AG09309 (cell line): ENCODE measurements at places on chromosomes 5 and 9.
A peak's percentile ranks its signal among the peaks of the same experiment; 100 is the strongest.

DNA sequence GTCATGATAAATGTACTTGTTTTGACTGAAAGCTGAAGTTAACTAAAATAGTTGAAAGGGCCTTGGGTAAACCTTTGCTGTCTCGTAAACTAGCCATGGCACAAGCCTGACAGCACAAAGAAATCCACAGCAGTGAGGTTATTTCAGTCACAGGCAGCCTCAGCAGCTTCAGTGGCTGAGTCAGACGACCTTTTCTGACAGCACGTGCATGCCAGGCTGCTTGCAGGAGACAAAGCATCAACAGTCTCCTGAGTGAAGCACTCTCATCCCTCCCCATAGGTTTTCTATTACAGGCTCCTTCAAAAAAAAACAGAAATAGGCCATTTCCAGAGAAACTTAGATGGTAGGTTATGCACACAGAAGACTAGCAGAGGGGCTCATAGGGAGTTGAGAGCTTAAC is 34.6 kb downstream of the OXCT1 start:
- peak; percentile 66 for DNase-seq

DNA sequence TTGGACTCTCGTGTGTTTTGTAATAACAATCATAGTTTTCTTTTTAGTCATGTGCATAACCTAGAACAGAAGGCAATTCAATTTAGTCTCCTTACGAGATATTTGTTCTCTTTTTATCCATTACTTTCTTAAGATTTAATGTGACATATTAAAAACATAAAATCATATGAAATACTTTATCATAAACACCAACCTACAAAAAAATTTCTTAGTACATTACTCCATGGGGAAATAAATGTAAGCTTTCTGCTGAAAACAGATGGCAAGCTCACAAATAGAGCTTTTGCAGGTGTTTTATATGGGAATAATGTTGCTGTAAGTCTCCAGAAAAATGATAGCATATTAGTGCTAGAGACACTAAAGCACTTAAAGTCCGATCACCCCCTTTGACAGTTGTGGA is 1035.2 kb upstream of the ARRDC3 start:
- peak; percentile 8 for DNase-seq

- DNase-seq = no peak
Measured at GRCh38 chr9:131112374-131113154, 12.8 kb upstream of the NUP214 start.

GRCh38 chr9:126623314-126623666 is 9.6 kb downstream of the LMX1B start:
- DNase-seq = no peak

GRCh38 chr9:131676431-131676972 is 63.4 kb downstream of the RAPGEF1 start:
- DNase-seq = no peak

DNA sequence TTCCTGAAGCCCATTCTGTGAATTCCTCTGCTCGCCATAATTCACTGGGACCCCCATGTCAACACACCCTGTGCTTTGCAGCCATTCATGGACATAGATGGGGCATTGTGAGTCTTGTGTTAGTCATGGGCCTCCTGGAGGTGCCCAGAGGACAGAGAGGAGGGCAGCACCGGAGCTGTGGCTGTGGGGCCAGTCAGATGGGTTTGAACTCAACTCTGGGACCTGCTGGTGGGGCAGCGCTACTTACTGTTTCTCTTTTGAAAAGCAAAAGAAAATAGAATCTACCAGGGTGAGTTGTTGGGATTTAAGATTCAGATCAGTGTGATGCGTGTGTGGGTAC is 11.3 kb upstream of the EXOC3 start:
- no peak for DNase-seq

DNA sequence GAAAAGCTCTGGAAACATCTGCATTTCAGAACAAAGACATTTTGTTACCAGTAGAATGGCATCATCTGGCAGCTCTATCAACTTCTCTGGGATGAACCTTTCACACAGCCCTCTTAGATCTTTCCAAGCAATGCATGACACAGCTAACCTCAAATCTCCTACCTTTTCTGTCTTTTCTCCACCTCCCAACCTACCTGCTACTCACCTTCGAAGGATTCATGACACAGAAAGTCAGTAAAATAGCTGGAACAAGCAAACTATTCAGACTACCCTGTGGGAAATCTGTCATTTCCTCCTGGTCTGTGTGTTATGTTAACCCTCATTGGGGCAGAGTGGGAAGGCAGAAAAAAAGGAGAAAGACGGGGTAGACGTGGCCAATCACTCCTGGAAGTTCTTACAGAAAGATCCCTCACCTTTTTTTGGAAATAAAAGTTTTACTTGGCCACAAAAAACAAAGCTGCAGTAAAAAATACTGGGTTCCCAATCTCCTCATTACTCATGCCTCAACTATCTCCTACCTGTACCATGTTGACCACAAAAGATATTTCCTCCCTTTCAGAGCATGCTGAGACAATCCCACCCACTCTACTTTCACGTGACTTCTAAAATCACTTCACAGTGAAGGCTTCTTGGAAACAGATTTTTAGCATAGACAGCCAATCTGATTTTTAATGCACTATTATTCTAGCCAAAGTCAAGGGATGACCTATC is 362.1 kb upstream of the RFX3 start:
- no peak for DNase-seq

DNA sequence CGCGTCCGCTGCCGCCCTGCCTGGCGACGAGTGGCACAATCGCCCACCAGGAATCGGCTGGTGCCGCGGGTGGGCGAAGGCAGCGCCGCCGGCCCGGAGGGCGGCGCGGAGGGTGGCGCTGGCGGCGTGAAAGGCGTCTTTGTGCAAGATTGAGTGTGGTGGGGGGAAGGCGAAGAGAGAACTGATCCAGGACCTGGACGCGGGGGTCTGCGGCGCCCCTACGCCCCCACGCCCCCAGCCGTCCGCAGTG is 4.6 kb upstream of the RGMB start:
- no peak for DNase-seq

DNA sequence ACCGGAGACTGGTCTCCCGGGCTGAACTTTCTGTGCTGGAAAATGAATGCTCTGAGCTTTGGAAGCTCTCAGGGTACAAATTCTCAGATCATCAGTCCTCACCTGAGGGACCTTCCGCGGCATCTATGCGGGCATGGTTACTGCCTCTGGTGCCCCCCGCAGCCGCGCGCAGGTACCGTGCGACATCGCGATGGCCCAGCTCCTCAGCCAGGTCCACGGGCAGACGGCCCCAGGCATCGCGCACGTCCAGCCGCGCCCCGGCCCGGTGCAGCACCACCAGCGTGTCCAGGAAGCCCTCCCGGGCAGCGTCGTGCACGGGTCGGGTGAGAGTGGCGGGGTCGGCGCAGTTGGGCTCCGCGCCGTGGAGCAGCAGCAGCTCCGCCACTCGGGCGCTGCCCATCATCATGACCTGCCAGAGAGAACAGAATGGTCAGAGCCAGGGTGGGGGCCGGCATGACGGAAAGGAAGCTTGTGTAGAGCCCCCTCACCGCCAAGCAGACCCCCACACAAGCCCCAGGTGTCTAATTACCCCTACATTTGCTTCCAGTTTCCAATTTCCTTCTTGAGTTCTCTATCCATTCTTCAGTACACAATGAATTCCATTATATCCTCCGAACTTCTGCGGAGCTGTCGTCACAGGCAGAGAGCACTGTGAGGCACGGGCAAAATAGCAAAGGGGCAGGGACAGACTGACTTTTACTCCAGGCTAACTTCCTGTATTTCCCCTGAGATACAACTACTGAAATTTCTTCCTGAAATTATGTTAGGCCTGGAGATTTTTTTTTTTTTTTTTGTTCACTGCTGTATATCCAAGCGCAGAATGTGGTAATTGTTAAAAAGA is 23.2 kb downstream of the CDKN2A start:
- DNase-seq = no peak

- no peak for DNase-seq
Measured at GRCh38 chr5:101435768-101436167, 532.7 kb upstream of the ST8SIA4 start.

- DNase-seq = no peak
Measured at GRCh38 chr5:102277144-102277543, 18.9 kb downstream of the SLCO4C1 start.

GRCh38 chr9:115036691-115037090 is 81.3 kb downstream of the TNC start:
- DNase-seq = no peak

GRCh38 chr9:7653262-7653661 is 146.3 kb downstream of the DMAC1 start:
- no peak for DNase-seq

DNA sequence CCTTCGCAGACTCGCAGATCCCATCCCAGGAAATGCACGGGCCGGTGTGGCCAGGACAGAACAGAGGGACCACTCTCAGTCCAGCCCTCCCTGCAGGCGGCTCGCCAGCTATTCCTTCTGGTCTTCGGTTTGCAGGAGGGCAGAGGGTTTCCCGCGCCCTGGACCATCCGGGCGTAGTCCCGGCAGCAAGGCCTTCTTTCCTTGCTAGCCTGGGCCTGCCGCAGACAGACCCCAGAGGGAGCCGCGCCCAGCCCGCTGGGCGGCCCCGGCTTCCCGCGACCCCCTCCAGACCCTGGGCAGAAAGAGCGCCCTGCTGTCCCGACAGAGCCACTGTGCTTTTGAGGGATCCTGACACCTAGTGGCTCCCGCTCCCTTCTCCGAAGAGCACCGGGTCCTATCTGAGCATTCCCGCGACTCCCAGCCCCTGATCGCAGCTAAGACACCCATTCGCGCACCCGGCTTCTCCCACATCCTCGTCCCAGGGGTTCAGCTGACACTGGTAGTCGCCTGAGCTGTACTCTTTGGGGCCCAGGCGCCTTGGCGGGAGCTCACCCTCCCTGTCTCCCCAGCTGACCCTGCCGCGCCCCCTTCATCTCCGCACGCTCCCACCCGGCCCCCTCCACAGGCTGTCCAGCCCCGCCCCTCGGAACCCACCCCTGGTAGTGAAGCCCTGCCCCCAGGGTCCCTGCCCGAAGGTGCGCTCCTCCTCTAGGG is 1.1 kb downstream of the CFAP90 start:
- no peak for DNase-seq

DNA sequence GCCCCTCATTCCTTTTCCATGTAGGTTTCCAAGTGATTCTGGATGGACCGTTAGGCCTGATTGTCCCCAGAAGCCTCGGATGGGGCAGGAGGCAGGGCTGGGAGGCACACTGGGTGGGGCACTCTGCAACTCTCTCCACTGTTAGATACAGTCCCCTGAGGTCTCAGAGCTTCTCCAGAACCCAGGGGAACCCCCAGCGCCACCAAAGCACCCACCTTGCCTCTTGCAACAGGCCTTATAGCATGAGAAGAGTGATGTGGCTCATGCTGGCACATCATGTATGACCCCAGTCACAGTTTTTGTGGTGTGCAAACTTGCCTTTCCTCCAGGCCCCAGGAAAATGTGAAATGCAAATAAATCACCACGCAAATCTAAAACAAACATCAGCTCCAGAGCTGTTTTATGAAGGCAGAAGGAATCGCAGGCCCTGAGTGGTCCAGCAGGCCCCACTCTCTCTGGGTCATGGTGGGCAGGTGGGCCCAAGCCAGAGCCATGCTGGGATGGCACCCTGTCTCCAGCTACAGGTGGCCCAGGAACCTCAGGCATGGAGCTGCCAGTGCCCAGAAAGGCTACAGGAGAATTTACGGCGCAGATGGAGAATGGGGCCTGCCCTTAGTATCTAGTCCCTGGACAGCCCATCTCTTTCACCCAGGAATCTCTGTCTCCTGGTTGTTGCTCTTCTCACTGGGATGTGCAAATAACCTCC is 36.3 kb upstream of the CDKN2AIPNL start:
- DNase-seq = no peak

DNA sequence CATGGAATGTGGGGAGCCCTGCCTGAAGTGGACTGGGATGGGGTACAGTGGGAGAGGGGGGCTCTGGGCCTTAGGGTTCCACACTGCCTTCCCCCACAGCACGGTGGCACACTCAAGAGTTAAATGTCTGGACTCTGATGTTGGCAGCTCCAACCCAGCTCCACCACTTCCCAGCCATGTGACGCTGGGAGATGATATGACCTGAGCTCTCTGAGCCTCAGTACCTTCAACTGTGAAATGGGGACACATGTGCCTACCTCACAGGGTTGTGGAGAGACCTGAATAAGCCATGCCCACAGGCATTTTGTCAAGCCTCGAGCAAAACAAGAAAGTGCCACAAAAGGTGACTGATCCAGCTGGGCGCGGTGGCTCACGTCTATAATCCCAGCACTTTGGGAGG is 3.4 kb upstream of the PDGFRB start:
- no peak for DNase-seq

DNA sequence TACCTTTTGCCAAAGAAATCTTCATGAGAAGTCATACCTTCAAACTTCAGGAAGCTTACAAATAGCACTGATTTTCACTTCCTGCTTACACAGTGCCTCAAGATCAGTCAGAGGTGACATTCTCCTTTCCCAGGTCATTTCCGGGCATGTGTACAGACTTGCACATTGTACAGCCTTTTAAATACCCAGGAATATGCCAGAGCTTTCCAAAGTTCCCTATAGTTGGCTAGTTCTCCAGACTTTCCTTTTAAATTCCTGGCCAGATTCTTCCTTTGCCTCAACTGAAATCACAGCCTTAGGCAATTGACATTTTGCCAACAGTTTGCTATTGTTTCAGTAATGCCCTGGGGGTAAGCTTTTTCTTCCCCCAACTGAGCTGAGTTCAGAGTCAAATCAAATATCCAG is 47.2 kb downstream of the RFX3 start:
- no peak for DNase-seq

DNA sequence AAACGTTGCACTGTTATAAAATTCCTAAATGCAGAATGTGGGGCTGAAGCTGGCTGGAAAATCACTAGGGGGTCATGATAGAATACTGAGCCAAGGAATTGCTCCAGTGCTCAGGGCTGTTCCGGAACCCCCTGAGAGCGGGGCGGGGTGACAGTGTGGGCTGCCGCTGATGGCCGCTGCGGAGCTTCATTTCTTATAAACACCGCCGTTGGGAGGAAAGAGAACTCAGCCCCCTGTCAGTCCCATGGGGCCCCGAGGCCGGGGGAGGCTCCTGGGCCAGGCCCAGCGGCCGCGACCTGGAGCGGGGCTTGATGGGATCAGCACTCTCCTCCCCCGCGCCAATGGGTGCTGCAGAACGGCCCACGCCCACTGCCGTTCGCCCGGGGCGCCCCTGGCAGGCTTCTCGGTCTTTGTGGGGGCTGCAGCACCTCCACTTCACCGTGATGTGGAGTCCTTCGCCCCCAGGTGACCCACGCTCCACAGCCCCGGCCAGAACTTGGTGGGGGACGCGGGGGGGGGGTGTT is 5.2 kb upstream of the IRF1 start:
- peak; percentile 69 for DNase-seq

GRCh38 chr9:124652615-124653393 is 118.3 kb downstream of the NR6A1 start:
- DNase-seq = peak; percentile 96
